ENCODE measurements at places on chromosomes 16 and 17. TPM values are rescaled to one million over a fixed set of nuclear protein-coding genes. Genes with fewer than 3 reads are reported as not detected.

DNA sequence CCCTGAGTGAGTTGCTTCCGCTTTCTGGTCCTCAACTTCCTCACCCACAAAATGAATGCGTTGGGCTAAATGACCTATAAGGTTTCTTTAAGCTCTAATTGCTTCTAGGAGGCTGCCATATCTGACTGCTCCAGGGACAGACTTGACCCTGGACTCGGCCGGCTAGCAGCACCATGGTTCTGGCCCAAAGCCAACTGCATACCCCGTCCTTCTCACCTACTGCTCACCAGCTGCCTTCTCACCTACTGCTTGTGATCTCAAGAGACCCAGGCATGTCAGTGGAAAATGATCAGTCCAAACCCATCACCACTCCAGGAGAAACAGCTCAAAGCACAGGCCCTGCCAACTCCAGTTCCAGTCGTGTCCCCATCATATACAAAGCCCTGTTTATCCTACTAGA is 124.3 kb upstream of the IRX5 start:
- no peak for DNase-seq

DNA sequence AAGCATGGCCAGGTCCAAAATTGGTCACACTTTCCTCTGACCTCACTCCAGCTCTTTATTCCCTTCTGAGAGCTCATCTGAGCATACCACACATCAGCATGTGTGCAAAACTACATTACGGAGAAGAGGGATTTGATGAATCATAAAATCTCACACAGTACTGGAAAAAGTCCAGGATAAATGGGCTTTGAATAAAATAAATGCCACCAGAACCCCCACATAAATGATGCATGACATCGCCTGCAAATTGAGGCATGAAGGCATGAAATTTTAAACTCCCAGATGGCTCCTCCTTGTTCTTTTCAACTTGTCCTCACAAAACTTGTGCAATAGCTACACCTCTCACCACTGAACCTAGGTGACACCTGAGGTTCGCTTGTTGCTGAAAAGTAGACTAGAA is 439.5 kb downstream of the CA10 start:
- DNase-seq: no peak

GRCh38 chr16:82311528-82311927 is 141.5 kb upstream of the MPHOSPH6 start:
- DNase-seq: no peak

The HSD17B1 gene
- 2.9 TPM for polyA plus RNA-seq

DNA sequence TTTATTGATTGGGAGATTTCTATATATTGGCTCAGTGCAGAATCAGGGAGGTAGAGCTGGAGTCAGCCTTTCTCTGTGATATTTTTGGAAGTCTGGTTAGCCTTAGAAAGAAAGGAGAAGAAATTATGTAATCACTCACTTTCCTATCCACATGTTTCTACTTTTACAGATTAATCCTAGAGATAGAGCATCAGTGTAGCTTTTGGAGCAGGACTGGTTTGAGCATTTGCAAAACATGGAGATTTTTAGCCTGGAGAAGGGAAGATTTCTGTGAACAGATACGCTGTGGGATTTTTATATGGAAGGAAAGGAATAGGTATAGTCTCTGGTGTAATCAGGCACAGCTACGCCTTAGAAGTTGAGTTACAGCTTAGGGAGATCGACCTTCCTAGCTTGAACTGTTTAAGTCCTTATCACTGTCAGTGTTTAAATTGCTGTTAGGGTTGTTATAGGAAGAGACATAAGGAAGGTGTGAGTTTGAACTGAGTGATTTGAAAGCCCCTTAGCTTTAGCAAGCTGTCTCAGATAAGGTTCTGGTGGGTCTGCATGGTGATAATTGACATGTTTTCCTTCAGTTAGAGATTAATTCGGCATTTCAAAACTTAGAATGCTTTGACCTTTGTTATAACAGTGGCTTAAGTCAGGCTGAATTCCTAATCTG is 20.5 kb downstream of the METTL9 start:
- no peak for DNase-seq
